ENCODE measurements at places on chromosomes 16 and 17.

DNA sequence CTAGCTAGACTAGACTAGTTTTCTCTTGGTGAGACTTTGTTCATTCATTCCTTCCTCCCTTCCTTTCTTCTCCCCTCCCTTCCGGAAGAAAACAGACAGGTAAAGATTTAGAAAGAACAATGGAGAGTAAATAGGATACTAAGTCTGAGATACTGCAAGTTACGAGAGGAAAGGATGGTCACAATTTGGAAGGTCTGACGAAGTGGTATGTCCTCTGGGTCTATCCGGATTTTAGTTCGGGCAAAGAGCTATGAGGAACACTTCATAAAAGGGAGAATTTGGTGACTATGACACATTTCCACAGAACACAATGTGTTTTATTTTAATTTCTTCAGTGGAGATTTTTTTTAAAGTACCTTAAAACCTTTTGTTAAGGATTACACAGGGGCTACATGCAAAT, 107.7 kb downstream of the BRIP1 start:
- no peak for DNase-seq

DNA sequence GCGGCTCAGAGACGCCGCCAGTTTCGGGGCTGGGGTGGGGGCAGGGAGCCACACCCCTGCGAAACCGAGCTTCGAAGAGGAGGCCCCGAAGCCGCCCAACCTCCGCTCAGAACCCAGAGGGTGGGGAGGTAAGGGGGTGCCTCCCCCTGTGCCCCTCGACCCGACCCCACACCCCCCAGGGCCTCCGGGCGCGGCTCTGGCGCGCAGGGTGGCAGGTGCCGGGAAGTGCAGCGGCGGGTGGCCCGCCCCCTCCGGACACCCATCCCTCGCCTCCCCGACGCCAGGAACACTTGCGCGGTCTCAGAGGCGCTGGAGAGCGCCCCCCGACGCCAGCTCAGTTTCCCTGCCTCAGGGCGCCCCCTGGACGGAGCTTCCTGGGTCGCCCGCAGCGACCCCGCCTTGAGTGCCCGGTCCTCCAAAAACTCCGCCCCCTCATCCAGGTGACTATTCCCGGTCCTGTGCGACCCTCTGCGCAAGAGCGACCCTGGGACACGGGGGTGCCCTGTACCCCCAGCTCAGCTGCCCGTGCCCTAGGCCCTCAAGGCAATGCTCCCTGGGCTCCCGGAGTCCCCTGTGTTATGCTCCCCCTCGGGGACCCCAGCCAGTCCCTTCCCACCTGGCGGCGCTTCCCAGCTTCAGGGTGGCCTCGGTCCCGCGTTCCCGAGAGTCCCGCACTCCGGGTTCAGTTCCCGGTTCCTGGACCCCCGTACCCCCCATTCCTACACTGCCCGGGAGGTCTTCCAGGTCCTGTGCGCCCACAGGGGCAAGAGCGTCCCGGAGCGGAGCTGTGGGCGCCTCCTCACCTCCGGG, 562 bp downstream of the PPL start:
- peak; percentile 18 for DNase-seq

DNA sequence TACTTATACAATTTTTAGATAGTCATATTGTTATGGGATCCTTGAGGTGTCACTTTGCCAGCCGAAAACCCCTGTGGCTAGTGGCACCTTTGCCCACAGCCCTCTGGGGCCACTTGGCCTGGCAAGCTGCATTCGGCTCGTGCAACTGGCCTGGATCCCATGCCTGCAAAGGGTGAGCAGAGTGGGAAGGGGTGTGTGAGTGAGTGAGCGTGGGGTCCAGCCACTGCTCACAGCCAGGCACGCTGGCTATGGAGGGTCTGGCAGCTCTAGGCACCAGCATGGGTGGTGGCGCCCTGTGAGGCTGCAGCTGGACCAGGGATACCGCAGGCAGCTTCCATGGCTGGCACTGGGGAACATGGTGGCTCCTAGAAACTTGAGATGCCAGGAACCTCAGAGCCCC, 49.0 kb downstream of the ESRP2 start:
- no peak for DNase-seq

GRCh38 chr16:5867250-5867649, 769.7 kb upstream of the EEF2KMT start:
- DNase-seq: no peak

DNA sequence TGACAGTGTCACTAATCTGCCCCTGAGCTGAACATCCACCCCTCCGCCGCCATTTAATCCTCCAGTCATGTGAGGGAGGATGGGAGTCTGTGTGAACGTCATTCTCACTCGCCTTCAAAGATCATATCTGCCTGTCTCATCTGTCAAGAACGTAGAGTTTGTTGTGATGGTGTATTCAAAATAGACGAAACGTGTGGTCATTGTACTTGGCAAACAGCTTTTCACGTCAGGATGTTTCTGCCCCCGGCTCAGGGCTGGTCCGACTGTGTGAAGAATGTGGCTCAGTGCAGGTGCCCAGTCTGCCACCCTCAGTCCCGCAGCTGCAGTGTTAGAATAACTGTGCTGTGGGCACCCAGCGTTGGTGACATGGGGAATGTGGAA, 148.0 kb downstream of the KCNJ12 start:
- DNase-seq: no peak

- DNase-seq: no peak
These were observed 26.9 kb upstream of the LITAF start for GRCh38 chr16:11613381-11614303.

GRCh38 chr17:73141411-73141810, 23.4 kb upstream of the SSTR2 start:
- no peak for DNase-seq

- DNase-seq: no peak
These were observed 18.5 kb upstream of the ARHGAP27 start for GRCh38 chr17:45451131-45451530.
